Activated naive CD4-positive, alpha-beta T cell treated with Interleukin-2 at 50 U/mL for 16 hours (primary cell): ENCODE measurements at places on chromosomes 4 and X.
A peak's percentile ranks its signal among the peaks of the same experiment; 100 is the strongest.

GRCh38 chr4:7703688-7704087 lies 236.0 kb downstream of the AFAP1 start:
- no peak for DNase-seq

GRCh38 chrX:73490661-73491060 lies 43.8 kb downstream of the CDX4 start:
- DNase-seq = no peak

DNA sequence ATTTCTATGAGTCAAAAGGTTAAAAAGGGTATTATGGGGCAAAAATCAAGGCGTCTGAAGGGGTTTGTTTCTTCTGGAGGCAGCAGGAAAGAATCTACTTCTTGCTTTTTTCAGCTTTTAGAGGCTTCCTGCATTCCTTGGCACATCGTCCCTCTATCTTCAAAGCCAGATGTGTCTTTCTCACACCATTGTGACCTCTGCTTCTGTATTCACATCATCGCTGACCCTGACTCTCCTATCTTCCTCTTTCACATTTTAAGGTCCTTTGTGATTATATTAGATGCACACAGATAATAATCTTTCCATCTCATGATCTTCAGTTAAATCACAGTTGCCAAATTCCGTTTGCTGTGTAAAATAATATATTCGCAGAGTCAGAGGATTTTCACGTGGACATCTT lies 112.7 kb downstream of the PPP4R3C start:
- no peak for DNase-seq

DNA sequence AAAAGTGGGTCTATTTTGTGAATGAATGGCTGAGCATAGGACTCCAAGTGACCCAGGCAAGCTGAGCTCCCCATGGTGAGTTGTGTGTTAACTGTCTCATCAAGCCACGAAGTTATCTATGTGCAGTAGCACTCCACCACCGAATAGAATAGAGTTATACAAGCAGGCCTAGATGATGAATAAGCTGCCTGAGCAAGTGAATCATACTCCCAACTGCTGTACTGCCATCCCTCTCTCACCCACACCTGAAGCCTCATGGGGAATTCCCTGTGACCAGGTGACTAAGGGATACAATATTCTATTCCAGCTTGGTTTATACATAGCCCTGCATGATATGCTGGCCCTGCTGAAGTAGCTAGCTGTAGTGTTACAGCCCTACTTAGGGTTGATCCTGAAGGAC lies 38.7 kb downstream of the KDM5C start:
- peak; percentile 15 for DNase-seq

- DNase-seq = no peak
These were observed 102.1 kb upstream of the KLF8 start for GRCh38 chrX:56130031-56130430.

- DNase-seq = no peak
These were observed 155.0 kb upstream of the MAP3K15 start for GRCh38 chrX:19670321-19670750.

- no peak for DNase-seq
These were observed 15.9 kb upstream of the MAP9 start for GRCh38 chr4:155392481-155393184.

DNA sequence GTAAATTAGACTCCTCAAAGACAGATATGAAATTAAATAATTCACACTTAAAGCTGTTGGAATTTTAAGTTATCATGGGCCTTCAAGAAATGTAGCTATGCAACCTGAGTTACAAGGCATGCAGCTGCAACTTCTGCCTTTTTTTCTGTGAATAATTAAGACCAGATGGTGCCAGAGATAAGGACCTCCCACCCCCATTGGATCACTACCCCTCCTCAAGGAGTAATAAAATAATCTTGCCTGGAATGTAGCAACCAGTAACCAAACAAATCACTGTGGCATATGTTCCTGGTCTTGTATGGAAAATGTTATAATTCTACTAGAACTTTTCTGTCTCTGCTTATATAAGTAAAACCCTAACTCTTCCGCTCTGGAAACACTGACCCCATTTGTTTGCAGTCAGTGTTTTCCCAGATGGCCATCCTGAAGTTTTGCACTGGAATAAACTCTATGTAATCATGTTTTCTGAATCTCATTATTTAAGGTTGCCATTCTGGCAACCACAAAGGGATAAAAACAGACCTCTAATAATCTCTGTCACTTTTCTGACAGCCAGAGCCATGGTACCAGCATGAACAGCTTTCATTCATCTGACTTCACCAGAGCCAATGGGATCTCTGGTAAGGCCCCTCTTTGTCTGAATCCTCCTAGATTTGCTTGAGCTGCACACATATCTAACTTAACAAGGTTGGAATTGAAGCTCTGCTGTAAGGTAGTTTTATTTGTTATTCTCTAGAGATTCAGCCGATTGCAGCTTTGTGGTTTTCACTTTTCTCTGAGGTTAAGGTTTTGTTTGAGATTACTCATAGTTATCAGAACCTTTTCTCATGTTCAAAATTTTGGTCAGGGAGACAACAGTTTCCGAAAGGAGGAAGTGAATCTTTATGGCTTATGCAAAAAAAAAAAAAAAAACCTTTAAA lies 274.6 kb downstream of the NAF1 start:
- no peak for DNase-seq

GRCh38 chrX:75784680-75785491 lies at the start of gene MAGEE2:
Gene MAGEE2 (minus strand): TSS chrX:75785254. CDS start chrX:75785051, 203 bp downstream.
- DNase-seq = peak; percentile 16

DNA sequence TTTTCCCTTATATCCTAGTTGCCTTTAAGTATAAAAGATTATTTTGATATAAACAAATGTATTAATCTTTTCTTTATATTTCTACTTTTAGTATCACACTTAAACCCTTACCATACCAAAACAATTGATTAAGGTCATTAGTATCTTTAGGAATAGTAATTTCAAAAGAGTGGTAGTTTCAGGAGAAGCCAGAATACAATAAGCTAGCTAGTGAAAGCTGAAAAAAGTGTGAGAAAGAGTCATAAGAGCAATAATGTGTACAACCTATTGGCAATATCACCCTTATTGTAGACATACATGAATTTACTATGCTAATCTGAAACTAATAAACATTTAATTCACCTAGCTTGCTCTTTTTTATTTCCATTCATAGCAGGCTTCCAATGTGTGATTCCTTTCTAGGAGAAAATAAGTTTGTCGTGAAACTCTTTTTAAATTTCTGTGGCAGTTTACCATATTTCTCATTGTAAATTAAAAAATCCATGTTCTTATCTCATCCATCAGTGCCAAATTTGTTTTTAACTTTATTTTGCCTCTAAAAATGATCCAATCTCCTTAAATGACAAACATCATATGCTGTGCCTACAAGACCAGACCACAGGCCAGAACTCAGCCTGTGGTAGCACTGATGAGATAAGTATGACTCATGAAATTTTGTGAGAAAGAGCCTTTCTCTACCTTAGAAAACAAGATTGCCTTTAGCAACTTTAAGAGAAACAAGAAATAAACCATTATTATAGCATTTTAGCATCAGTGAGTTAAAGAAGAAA lies 8.1 kb downstream of the NEK1 start:
- DNase-seq = no peak

- DNase-seq = no peak
These were observed 69.2 kb downstream of the PHKA1 start for GRCh38 chrX:72644946-72645345.

DNA sequence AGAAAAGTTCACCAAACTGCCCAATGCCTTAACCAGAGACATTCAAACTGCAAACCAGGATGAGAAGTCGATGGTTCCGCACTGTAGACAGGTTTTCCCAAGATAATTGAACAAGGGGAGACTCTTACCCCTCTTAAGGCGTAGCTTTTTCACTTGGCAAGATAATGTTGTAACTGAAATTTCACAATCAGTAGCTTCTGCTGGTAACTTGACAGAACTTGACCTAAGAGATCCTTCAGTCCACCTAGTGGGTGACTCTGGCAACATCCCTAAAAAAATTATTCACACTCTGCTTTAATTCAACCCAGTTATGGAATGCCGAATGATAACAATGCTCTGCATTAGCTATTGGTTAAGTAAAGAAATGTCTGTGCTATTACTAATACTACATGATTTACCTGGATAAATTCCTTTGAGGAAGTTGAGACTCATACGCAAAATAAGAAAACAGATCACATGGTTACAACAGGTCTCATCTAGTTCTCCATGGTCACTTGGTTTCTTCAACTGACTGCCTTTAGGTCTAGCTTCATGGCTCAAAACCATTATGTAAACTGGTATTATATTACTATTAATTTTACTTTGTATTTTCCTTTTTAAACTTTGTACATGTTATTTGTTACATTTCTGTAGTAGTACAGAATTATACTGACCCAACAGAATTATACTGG lies 9.1 kb downstream of the ELF2 start:
- no peak for DNase-seq

DNA sequence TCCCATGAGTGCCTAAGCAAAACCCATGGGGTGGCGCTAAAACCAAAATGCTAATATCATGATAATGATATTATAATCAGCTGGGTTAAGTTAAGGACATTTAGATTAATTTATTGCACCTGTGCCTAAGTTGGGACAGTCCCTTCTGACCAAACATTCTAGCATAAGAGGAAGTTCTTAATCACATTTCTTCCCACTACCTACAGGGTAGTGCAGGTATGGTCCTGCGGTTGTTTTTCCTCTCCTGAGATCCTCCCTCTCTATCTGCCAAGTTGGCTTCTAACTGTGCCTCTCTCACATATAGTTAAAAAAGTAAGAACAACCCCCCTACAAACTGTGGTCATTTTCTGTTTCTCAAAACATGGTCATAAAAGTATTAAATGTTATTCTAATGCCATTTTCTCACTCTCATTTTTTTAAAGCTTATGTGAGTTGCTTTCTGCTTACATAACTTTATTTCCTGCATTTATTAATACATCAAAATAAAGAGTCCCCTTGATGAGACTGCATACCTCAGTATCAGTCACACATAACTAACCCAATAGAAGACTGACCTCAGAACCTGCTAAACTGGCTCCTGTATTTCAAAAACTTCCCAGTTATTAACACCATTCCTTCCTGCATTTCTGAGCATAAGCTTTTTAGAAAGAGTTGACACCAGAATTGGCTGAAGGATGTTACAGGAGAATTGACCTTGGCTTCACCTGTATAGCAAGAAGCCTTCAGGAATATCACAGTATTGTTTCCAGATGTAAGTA lies 1332.5 kb downstream of the FSTL5 start:
- no peak for DNase-seq

- no peak for DNase-seq
These were observed 3.9 kb downstream of the CTBP1 start for GRCh38 chr4:1244978-1245471.

DNA sequence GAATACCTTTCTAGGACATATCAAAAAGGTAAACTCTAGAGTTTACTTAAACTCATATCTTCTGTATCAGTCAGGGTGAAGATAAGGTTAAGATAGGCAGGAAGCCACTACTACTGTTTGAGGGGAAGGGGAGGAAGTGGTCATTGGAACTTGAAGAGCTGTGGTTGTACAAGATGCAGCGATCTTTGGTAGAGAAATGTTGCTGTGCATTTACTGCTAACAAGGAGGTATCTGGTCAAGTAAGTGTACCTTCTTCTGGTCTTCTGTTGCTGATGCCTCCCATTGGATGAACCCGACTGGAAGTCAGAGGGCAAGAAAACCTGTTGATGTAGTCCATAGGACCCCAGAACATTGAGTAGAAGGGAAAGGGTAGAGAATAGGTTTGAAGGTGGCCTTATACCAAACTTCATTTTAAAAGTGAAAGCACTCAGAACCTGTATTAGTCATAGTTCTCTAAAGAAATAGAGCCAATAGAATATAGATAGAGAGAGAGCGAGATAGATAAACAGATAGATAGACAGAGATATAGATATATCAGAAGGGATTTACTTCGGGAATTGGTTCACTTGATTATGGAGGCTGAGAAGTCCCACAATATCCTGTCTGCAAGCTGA lies 47.9 kb upstream of the TSPAN5 start:
- no peak for DNase-seq

- DNase-seq = no peak
These were observed 330.5 kb upstream of the AADAT start for GRCh38 chr4:170420255-170420693.

- DNase-seq = no peak
These were observed 32.7 kb downstream of the CPLX1 start for GRCh38 chr4:793093-793861.

- DNase-seq = no peak
These were observed 18.5 kb downstream of the TLR10 start for GRCh38 chr4:38764277-38764676.

DNA sequence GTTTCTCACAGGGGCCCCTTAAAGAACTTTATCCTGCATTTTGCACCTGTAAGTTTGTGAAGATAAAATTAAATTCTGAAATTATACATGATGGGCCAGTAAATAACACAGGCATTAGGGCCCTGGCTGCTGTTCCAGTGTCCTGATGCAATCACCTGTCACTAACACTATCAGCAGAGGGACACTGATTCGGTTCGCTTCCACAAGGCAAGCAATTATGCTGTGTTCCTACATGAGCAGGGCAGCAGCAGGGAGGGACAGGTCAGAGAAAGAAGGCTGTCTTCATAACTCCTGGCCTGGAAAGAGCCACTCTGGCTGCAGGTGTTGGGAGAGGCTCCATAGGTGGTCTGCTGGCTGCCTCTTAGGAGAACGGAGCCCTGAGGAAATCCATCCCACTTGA lies 487.3 kb downstream of the MID1IP1 start:
- DNase-seq = no peak

DNA sequence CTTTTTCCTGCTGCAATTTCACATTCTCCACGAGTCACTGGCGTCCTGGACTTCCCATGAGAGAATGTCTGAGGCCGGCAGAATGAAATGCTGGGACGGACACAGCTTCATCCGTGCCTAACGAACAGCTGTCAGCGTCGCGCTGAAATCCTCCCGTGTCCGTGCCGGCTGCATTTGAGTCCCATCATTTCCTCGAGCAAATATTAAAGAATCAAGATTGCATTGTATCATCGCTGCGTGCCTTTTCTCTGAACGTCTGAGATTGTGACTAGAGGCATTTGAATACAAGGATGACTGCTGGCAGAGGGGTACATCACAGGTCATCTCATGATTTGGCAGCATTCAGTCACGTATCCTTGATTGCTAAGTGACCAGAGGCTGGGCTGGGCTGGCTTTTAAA lies 279.9 kb downstream of the ASMT start:
- no peak for DNase-seq

DNA sequence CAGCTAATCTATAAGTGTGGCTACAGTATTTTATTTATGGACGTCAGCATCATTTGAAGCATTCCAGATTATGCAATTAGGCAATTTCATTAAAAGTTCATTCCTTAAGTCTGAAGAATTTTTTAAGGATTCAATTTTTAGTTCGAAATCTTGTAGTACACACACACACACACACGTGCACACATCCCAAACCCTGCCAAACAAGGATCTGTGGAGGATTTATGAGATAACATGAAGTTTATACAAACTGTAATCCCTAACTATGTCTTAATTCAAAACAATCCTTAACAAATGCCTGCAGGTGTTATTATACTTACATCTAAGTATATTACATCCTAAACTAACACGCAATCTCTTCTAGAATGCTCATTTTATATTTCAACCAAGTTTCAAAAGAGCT lies 105.8 kb downstream of the ELOVL6 start:
- no peak for DNase-seq

DNA sequence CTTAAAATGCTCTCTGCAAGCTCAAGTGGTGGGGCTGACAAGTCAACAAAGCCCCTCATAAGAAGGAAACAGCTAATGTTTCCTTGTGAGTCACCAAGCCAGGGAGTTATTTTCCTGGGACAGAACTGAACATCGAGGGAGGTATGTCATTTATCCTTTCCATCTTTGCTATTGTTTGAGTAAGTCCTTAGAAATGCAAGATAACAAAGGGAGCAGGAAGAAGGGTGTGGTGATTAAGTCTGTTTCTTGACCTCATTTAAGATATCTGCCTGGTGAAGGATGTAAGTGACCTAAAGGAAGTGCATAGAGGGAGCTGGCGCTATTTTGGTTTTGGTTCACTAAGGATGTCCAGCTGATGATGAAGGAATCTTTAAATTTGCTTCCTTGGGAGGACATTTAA lies 39.9 kb downstream of the ATG4A start:
- DNase-seq = no peak
